ENCODE measurements at places on chromosomes 6 and 20. TPM values are rescaled to one million over a fixed set of nuclear protein-coding genes. Genes with fewer than 3 reads are reported as not detected.
A peak's percentile ranks its signal among the peaks of the same experiment; 100 is the strongest.

DNA sequence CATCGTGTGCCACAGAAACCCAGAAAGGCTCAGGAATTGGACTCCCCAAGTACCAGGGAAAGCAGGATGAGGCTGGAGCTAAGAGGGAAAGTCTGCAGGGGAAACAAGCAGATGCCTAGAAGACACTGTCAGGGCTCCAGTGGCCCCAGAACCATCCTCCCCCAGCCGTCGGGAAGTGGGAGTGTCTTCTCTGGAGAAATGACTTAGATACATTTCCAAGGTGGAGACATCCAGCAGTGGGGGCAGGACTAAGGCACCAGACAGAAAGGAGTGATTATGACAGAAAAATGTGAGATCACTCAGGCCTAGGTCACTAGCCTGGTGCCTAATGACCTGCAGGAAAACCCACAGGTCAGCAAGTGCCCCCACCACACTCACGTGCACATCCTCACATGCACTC lies 36.0 kb upstream of the VSX1 start:
- peak; percentile 34 for DNase-seq

DNA sequence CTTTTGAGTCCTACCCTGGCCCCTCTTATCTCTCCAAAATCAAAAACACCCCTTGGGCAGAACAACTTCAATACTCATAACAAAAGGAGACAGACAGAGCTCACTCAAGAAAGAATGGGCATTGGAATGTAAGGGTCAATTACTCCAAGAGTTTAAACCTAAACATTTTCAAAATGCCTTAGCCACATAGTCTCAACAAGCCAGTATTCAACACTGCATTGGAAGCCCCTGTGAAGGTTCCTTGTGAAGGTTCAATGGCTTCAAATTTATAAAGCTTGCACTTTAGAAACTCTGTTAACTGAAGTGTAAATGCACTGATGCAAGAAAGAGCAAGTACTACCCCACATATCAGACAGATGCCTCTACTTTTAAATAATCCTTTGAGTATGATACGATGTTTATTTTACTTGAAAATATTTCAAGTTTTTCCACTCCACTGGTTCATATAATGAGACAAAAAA lies 139.1 kb upstream of the LAMP5 start:
- no peak for DNase-seq

GRCh38 chr20:47623206-47623605 lies 121.5 kb downstream of the NCOA3 start:
- no peak for DNase-seq

DNA sequence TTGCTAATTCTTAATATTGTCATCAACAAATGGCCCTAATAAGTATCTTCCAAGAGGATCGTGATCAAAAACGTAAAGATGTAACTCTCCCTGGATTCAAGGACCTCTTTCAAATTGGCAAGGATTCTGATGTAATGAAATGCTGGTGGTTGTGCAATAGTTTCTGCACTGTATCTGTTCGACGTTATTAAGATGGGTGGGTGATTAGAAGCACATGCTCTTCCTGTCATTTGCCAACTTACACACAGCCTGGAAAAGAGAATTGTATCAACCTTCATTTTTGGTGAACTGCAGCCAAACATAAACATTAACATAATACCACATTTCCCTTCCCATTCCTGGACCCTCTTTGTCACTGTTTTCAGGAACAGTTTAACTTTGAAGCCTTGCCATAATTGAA lies 9.8 kb downstream of the FOXQ1 start:
- no peak for DNase-seq

DNA sequence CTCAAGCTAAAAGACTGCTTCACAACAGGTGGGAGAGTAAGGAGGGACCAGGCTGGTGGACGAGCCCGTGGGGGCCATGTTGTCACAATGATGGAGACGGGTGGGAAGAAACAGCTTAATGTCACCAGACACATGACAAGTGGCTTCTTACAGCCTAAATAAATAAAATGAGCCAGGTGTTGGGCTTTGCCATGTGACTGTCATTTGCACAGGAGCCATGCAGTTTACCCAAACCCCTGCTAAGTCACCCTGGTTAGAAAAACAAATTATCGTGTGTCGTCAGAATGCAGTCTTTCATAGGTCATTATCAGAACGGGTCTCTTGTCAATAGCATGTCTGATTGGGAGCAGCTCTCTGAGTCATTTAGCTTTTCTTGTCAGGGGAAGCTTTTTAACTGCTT lies 18.5 kb downstream of the BTBD3 start:
- DNase-seq, result no peak

GRCh38 chr6:158122048-158122447 lies 46.0 kb downstream of the SERAC1 start:
- DNase-seq, result no peak

DNA sequence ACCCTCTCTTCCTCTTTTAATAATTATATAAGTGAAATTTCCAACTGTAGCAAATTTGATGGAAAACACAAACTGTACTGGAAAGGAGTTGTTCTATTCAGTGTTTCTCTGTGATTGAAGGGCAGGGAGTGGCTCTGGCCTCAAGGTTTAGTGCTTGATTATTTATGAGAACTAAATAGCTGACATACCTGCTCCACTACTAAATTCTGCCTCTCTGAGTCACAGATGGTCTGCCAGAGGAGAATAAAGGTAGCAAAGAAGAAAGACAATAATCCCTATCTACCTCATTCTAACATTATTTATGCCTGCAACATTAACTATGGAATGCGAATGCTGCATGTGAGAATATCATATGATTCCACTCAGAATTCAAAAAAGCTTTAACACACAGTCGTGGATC lies 9.3 kb downstream of the BMP5 start:
- no peak for DNase-seq

DNA sequence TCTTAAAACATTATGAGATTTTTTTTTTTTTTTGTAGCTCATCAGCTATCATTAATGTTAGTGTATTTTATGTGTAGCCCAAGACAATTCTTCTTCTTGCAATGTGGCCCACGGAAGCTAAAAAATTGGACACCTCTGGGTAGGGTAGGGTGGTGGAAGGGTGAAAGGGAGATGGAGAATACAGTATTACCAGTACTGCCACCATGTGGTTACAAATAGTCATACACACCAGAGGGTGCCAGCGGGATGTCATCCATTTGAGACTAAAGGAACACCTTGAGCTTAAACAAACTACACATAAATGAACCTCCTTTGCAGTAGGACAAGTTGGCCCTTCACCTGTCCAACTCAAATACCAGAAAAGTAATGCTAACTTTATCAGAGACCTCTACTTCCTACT lies 601.9 kb downstream of the HTR1B start:
- no peak for DNase-seq

GRCh38 chr20:24933266-24933908 lies 15.7 kb upstream of the CST7 start:
- DNase-seq, result peak; percentile 20

DNA sequence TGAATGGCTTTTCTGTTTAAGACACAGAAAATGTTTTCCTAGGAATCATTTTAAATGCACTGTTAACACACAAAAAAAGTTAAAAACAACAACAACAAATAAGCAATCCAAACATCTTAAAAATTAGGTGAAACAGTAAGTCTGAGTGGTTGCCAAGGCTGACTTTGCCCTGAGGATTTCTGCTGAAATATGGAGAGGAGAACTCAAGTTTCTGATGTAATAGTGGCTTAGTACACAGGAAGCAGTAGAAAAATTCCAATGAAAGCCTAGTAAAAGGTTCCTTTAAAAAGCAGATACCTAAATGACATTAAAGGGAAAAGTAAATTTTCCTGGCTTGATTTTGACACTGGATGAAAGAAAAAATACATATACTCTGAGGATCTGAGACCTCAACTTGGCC lies 184.2 kb downstream of the EPM2A start:
- no peak for DNase-seq

GRCh38 chr6:148814082-148814790 lies 67.4 kb downstream of the UST start:
- no peak for DNase-seq

- no peak for DNase-seq
These were observed 138.3 kb upstream of the TSHZ2 start for GRCh38 chr20:52833901-52834300.

DNA sequence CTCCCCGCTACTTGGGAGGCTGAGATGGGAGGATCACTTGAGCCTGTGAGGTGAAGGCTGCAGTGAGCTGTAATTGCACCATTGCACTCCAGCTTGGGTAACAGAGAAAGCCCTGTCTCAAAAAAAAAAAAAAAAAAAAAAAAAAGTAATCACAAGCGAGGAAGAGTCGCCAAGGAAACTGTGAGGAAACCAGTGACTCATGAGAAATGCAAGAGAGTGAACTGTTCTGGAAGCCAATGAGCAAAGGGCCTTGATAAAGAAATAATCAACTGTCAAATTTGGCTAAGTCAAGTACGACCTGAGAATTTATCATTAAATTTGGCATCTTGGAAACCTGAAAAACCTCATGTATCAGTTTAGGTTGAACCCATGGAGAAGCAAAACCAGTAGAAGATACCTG lies 16.1 kb upstream of the LAMP5 start:
- no peak for DNase-seq

DNA sequence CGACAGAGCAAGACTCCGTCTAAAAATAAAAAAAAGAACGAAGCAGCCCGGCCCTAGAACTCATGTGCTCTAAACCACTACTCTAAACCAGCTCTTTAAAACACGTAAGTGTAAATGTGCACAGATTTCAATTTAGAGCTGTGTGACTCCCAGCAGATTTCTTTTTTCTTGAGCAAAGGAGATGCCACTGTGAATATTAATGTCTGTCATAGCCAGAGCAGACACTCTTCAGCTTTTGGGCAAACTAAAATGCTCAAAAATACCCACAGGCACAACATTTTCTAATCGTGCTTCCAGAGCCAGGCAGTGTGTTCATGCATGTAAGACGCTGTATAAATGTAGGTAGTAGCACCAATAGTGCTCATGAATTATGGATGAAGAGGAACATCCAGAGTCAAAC lies 218.9 kb upstream of the PLCB4 start:
- DNase-seq, result no peak

DNA sequence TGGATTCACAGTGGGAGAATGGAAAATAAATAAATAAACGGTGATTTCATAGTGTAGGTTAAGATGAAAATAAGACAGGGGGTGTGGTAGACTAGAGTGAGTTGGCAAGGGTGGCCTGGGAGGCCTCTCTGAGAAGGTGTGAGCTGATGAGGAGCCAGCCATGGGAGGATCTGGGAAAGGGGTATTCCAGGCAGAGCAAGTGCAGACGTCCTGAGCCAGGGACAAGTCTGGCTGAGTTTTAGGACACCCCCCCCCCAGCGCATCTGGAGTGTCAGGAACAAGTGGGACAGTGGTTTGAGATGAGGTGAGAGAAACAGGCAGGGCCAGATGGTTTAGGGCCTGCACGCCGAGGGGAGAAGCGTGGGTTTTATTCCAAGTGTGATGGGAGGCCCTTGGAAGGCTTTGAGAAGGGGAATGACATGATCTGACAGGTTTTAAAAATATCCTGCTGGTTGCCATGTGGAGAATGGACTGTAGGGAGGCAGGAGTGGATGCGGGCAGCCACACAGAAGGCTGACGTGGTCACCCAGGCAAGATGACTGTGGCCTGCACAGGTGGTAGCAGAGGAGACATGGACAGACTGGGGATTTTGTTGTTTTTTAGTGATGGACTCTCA lies 21.1 kb upstream of the CCM2L start:
- DNase-seq, result no peak

Gene MAP7
- 67.0 TPM for total RNA-seq

Gene MOG
- total RNA-seq, result 0.31 TPM

Gene RBM12
- total RNA-seq, result 175 TPM

Gene FNDC1
- total RNA-seq, result 0.30 TPM

Gene ARMC12
- total RNA-seq, result 0.78 TPM

Gene NEURL2
- total RNA-seq, result 5.2 TPM

Measured in H1 (cell line).